ENCODE measurements at places on chromosomes 5 and 9.

DNA sequence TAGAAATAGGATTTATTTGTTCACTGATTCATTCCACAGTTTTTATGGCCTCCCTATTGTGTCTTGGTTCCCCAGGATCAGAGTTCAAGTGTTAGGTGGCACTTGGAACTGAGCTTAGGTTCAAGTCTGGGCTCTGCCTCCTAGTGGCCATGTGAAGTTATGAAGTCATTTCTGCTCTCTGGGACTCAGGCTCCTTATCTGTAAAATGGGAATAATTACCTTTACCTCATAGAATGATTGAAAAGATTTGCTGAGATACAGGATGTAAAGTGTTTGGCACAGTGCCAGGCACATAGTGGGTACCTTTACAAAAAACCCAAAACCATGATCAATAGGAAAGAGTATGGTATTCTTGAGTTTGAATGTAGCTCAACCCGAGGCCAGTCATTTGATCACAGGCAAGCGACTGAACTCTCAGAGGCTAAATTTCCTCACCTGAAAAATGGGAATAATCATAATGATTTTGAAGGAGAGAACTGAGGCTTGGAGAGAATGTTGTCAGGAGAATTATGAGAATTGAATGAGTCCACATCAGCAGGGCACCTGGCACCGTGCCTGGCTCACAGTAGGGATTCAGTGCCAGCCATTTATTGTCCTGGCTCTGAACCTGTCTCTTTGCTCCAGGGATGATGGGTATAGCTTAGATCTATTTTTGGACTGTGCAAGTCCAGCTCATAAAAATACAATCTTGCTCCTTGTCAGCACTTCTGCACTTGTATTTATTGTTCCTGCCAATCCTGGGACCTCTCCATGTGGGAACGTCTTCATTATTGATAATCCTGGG is 10.8 kb downstream of the NSG2 start:
- no peak for DNase-seq

- DNase-seq, result no peak
Measured at GRCh38 chr5:1784197-1785050, 15.2 kb downstream of the MRPL36 start.

GRCh38 chr5:2876183-2876582 is 124.7 kb upstream of the IRX2 start:
- no peak for DNase-seq

- peak; percentile 77 for DNase-seq
Measured at GRCh38 chr5:151014680-151015343, 5.6 kb upstream of the GPX3 start.

- DNase-seq, result no peak
Measured at GRCh38 chr5:143582869-143583268, 179.4 kb upstream of the NR3C1 start.

DNA sequence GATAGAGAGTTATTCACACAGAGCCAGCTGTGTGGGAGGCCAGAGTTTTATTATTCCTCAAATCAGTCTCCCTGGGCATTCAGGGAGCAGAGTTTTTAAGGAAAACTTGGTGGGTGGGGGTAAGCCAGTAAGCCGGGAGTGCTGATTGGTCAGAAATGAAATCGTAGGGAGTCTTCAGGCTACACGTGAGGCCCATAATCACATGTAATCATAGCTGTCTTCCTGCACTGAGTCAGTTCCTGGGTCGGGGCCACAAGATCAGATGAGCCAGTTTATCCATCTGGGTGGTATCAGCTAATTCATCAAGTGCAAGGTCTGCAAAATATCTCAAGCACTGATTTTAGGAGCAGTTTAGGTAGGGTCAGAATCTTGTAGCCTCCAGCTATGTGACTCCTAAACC is 10.8 kb upstream of the TTC39B start:
- no peak for DNase-seq

GRCh38 chr5:96566833-96567587 is 95.2 kb upstream of the CAST start:
- peak; percentile 85 for DNase-seq

DNA sequence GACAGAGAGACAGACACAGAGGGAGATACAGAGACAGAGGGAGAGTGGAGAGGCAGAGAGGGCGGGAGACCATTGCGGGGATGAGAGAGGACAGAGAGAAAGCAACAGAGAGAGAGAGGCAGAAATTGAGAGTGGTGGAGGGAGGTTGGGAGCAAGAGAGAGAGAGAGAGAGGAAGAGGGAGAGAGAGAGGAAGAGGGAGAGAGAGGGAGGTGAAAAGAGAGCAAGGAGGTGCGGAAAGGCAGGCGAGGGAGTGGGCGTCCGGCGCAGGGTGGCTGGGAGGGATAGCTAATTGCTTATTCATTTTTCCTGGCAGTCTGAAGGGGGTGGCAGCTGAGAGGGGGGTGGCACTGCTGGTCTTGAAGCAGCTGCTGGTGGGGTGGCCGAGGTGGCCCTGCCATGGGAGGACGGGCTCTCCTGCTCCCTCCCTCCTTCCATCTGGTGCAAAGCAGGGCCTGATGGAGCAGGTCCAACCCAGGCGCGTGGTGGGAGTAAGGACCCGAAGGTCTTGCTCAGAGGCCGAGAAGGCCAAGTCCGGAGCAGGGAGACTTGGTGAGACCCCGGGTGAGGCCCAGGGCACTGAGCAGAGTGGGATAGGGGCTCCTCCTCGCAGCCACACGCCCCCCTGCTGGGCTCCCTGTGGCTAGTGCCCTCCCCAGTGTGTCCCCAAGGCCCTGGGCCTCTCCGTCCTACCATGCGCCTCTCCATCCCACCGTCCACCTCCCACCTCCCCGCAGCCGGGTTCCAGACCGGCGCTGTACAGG is 25.3 kb upstream of the RNU6ATAC start:
- DNase-seq, result no peak

DNA sequence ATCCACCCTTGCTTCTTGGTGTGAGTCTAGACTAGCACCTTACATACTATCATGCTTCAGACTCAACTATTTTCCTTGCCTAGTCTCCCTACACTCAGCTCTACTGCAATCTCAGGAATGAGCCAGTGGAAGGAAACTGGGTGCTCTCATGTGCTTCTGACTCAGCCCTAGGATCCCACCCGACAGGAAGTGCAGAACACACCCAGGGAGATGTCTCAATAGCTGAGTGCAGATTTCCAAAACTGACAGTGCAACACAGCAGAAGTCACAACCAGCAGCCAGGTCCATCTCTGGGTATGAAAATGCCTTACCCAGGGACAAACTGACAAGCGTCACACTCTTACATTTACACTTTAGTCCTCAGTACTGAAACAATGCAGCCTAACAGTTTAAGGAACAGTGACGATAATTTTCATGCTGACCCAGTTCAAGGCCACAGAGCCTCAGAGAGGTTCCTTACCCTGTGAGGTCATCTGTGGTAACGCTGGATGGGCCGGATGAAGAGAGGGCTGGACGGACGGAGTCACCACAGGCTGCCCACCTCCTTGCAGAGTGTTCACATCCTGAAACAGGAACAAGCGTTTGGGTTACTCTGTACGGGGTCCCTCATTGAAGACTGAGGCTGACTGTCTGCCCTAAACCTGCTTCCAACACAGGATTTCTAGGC is 33.0 kb downstream of the FKBP15 start:
- DNase-seq, result peak; percentile 90

DNA sequence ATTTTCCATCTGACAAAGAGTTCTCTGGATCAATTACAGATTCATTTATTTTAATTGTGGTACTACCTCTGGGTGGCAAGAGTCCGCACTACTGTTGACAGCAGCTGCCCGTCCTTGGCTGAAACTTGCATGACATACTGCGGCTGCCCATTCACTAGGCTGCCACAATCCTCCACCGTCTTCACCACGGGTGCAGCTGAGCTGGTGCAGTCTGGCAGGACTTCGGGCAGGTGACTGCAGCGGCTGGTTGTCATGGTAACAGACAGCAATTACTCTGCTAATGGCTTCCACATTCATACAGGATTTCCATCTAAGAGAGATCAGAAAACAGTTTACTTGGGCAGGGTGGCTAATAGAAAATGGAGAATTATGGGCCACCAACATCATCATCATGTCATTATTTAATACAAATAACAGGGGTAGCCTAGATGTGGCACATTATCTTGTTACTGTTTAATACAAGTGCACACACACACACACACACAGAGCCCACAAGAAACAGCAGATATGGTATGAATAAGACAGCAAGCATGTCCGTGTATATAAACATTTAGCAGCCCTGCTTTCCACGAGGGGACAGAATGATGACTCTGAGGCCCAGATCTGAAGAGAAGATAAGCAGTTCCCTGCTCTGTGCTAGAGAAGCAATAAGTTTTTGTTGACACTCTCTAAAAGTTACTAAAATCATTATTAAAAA is 112.3 kb downstream of the MARCHF3 start:
- DNase-seq, result peak; percentile 63

- DNase-seq, result no peak
Measured at GRCh38 chr5:29822521-29822920, 1371.0 kb upstream of the CDH6 start.

GRCh38 chr9:129390541-129390940 is 212.5 kb upstream of the IER5L start:
- no peak for DNase-seq

GRCh38 chr5:133331941-133332340 is 280.1 kb downstream of the HSPA4 start:
- DNase-seq, result no peak

- peak; percentile 75 for DNase-seq
Measured at GRCh38 chr5:151459680-151460324, 12.4 kb downstream of the SLC36A1 start.

DNA sequence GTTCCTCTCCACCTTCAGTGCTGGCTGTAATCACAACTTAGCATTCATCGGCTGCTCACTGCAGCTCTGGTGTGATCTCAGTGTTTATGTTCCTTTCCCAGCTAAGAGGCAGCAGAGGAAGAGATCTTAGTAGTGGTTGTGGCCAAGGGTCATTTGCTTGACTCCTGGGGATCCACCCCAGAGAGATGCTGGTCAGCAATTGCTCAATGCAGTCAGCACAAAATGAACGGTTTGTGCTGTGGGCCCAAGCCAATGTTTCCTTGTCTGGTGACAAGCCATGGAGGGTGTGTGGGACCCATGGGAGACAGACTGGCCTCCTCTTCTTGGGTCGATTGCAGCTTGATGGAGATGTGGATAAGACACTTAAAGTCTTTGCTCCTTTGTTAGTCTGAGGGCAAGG is 16.1 kb upstream of the FRMD3 start:
- no peak for DNase-seq

GRCh38 chr9:110130791-110131416 is 77.1 kb downstream of the C9orf152 start:
- peak; percentile 48 for DNase-seq

DNA sequence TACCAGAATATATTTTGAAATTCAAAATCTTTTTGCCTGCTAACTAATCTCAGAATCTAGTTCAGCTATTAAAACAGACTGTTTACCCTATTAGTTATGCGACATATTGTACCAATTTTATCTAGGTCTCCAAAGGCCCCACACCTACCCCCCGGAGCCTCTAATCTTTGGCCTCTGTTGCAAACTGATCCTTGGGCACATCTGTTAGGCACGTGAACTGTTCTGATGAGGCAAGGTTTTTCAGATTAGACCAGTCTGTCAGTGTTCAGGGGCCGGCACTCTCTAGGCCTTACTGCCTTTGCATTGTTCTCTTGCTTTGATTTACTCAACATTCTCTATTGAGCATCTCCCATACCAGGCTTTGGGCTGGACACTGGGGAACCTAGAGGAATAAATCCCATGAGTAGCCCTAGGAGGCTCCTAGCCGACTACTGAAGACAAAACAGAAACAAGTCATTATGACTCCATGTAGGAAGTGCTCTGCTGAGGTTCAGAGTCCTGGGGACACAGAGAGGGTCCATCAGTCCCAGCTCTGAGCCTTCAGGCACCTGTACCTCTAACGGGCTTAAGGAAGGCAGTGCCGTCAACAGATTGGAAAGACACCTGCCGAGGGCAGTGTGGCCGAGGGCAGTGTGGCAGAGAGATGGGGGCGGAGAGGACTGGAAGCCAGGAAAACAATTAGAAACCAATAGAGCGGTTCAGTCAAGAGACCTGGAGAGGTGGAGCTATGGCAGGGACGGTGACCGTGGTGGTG is 245.1 kb downstream of the AOPEP start:
- no peak for DNase-seq

DNA sequence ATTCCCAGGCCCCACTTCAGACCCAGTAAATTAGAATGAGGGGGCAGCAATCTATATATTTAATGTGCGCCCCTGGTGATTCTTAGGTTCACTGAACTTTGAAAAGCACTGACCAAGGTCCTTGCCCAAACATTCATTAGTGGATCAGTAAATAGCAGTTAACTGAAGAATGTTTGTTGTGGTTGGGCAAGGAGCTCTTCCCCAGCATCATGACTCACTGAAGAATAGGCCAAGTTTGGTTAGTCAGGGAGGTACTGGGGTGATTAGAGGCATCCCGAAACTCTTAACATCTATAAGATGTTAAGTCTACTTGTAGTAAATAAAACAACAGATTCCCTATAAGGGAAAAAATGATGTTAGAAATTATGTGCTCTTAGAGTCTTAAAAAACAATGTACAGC is 833 bp upstream of the MROH2B start:
- DNase-seq, result peak; percentile 16

DNA sequence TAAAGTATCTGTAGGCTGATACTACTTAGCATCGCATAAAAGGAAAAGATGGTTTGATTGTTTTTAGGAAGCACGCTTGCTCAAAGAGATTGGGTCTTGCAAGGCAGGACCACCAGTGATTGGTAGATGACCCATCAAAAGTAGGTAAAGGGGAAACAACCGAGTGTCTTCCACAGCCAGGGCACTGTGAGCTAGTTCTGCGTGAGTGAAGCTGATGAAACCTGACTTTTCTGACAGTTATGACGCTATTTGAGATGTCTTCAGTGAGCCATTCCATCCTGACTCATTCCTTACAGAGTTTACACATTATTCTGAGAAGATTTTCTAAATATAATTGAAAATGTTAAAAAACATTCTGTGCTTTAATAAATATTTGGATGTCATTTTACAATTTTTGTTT is 49.7 kb downstream of the BASP1 start:
- DNase-seq, result no peak

DNA sequence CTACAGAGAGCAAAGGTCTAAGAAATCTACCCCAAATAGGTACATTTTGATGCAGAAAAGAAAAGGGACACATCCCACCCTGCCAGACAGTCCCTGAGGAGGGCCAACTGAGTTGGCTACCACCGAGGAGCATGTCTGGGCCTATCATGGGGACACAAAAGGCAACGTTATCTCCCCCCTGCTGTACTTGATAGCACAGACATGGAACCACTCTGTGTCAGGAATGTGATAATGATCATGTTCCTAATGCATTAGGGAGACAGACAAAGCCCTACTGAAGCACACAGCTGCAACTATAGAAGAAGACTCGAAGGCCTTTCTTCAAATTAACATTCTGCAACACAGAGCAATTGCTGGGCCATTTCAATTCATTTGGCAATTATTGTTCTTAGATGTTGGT is 84.5 kb downstream of the ENC1 start:
- no peak for DNase-seq

GRCh38 chr5:15215056-15215455 is 284.9 kb upstream of the FBXL7 start:
- DNase-seq, result no peak

- DNase-seq, result no peak
Measured at GRCh38 chr5:115578657-115579056, 23.6 kb downstream of the TICAM2 start.

- DNase-seq, result peak; percentile 70
Measured at GRCh38 chr9:89515416-89515815, 17.5 kb upstream of the SEMA4D start.

All from kidney tubule cell (primary cell).